ENCODE measurements at places on chromosomes 2 and 18.

DNA sequence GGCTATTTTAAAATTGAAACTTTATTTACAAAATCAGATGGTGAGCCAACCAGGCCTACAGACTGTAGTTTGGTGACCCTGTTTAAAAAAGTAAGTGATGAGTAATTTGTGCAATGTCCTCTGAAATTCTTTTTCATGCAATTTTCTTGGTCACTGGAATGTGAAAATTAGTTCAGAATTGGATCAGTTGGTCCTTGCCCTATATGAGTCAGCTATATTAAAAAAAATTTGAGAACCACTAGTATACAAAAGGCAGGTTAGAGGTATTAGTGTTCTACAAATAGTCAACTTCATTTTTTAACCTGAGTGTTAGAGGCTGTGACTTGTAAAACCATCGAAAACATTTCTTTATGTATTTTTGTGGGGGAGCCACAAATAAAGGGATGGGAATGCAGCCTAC lies 91.1 kb upstream of the NXPH2 start:
- no peak for DNase-seq

DNA sequence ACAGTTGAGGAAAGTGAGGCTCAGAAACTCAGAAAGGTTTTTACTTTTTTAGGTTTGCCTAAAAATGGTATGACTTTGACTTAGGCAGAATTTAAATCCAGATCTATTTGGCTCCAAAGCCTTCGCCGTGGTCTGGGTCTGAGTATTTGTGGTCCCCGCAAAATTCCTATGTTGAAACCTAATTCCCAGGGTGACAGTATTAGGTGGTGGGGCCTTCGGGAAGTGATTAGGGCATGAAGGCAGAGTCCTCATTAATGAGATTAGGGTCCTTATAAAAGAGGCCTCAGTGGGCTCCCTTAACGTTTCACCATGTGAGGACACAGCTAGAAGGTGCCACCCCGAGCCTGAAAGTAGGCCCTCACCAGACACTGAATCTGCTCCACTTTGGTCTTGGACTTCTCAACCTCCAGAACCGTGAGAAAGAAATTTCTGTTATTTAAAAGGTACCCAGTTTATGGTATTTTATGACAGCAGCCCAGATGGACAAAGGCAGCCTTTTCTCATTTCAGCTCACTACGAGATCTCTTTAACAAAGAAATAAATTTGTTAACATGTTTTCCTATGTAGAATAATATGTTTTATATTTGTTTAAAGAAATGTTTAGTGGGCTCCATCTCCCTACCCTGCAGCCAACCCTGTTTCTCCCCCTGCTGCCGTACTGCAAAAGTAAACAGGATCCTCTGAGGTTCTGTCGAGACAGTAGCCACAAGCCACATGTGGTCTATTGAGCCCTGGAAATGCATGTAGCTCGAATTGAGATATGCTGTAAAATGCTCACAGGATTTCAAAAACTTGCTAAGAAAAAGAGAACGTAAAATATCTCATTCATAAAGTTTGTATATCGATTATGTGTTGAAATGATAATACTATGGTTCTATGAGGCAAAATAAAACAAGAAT lies 80.6 kb downstream of the MOGAT1 start:
- DNase-seq, result no peak

DNA sequence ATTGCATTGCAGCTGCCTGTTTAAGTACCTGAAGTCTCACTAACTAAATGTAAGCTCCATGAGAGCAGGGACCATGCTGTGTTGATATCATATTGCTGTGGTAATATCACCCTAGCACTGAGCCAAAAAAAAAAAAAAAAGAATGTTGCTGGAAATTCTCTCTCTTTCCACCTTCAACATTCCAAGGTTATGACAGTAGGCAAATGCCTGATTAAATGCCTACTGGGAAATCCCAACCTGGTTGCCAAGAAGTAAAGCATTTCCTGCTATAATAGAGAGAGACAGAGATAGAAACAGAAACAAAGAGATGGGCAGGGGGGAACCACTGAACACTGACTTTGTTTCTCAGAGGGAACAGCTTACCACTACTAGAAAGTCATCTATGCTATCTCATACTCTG lies 1604.2 kb downstream of the LRP1B start:
- DNase-seq, result no peak

- no peak for DNase-seq
These were observed 64.3 kb downstream of the HNMT start for GRCh38 chr2:138028538-138028937.

DNA sequence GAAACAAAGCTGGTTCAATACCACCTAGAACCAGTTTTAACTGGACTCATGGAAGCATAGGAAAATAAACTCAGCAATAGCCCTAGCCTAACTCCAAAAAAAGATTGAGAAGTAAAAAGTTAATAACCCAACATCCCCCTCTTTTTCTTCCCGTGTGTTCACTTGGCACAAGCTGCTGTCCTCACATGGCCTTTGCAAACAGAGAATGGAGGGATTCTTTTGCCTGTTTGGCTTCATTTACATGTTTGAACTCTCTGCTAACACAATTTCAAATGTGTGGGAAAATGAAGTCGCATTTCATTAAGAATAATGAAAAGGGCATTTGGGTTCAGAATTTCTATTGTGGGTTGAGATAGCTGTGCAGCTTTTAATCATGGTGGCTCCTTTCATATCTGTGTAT lies 589.2 kb upstream of the LRRTM1 start:
- DNase-seq, result no peak

- no peak for DNase-seq
These were observed 38.4 kb downstream of the SPC25 start for GRCh38 chr2:168851674-168852320.

- DNase-seq, result no peak
These were observed 64.5 kb downstream of the TMEM131 start for GRCh38 chr2:97931118-97931857.

DNA sequence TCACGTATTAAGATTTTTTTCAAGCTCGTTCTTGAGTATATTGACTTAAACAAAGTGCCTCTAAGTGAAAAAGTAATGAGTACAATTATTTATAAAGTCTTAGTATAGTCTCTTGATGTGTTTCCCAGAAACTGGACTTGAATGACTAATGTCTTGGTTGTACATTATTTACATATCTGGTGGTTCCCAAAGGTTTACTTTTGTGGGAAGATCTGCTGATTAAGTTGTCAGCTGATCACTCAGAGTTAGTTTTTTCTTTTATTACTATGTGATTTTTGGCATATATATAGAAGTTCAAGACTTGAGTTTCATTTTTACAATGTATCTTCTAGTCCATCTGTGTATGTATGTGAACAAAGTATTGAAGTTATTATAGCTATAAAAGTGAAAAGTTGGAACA lies 29.5 kb downstream of the RNF144A start:
- no peak for DNase-seq

DNA sequence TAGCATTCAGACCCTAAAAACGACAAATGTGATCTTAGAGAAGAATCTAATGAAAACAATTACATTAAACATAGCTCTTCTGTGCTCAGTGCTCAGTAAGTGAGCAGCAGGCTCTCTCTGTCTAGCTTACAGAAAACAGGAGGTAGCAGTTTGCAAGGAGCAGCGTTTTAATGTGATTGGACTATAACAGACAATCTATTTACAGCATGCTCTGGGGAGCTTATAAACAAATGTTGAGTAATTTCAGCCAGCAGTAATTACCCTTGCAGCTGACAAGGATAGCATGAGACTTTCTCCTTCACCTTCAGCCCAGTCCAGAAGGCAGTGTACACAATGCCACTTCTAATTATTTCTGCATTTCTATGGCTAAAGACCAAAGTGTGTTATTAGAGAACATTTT lies 270.4 kb downstream of the FIGN start:
- DNase-seq, result no peak

- no peak for DNase-seq
These were observed 327.0 kb upstream of the CDH7 start for GRCh38 chr18:65423776-65424175.

All from upper lobe of left lung (tissue), 6 donors.